ENCODE measurements at places on chromosomes 7 and 10. TPM values are rescaled to one million over a fixed set of nuclear protein-coding genes. Genes with fewer than 3 reads are reported as not detected.

- no peak for DNase-seq
Measured at GRCh38 chr7:92667816-92668535, 77.8 kb upstream of the FAM133B start.

DNA sequence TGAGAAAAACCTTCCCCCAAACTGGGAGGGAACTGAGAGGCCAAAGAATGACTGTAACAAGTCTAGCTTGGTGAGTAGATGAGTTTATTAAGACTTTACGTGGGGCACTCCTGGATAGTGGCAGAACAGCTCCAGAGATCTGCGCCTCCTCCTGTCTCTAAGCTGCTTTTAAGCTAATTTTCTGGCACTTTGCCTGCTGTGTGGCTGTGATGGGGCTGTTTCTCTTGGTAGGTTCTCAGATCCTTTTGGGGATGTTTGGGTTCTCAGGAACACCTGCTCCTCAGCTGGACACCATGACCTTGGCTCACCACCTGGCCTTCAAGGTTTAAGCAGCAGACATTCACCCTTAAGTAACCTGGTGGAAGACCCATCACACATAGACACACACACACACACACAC is 68.3 kb downstream of the AKR1E2 start:
- DNase-seq, result no peak

GRCh38 chr7:77651575-77652162 is 44.6 kb upstream of the RSBN1L start:
- no peak for DNase-seq

- DNase-seq, result no peak
Measured at GRCh38 chr7:41448104-41448503, 254.8 kb downstream of the INHBA start.

- no peak for DNase-seq
Measured at GRCh38 chr10:1519391-1519790, 217.9 kb downstream of the ADARB2 start.

Gene ATRNL1
- total RNA-seq, result 2.5 TPM

Measured in omental fat pad (tissue), 4 donors.